Foreskin fibroblast (primary cell): ENCODE measurements at places on chromosomes 7 and 10.

DNA sequence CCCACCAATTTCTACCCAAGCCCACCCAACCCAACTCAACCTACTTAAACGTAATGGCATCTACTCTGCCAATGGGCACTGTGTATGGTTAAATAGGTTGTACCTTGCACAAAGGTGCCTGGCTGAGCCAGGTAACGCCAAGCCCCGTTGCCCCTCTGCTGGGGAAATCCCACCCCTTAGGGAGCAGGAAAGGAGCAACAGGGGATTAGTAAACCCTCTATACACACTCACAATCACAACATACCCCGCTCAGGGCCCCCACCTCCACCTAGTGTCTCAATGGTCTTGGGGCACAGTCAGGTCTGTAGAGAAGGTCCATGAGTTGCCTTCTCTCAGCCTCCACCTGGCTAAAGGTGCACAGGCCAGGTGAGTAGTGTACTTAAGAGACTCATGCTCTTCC lies 74.3 kb upstream of the PCBD1 start:
- no peak for DNase-seq

GRCh38 chr7:71482284-71482683 lies 350.3 kb downstream of the GALNT17 start:
- DNase-seq = no peak

DNA sequence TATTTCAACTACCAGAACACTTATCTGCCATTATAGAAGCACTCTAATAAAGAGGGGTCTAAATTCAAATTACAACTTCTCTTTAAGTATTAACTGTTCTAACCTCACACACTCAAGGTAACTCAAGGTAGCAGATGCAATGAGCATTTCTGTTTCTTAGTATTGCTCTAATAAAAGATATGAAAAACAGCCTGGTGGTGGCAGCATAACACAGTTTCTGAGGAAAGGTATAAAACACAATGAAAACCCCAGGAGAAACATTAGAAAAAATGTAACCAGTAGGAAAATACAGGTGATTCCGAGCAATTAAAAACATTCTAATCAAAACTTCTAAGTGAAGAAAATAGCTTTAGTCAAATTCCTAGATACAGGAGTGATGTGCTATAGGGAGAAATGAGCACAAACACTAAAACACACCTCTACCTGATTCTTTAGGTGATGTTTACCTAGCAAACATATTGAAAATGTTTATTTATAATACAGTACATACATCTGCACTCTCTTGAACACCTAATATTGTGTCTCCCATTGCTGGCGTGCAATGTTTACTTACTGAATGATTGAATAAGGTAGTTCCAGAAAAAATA lies 3.5 kb downstream of the MKRN1 start:
- peak; percentile 64 for DNase-seq

DNA sequence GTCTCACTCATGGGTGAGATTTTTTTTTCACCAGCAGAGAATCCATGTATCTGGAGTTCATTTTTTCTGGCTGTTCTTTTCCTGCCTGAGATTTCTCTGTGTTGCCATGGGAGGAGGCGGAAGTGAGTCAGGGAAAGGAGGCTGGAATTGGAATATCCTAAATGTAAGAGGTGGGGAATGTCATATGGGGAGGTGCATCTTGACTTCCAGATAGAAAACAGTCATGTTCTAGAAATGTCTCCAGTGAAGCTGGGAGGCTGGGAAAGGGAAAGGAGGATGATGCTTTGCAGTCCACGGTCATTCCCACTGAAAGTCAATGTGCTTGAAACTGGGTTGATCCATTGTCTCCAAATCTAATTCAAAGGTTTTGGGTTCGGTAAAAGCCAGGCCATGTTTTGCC lies 39.7 kb upstream of the HPS1 start:
- DNase-seq = peak; percentile 92

GRCh38 chr10:102511583-102512274 lies 8.0 kb downstream of the SUFU start:
- DNase-seq = no peak

GRCh38 chr10:66604195-66604594 lies 321.6 kb upstream of the LRRTM3 start:
- DNase-seq = no peak
